ENCODE measurements at places on chromosomes 3 and 15. TPM values are rescaled to one million over a fixed set of nuclear protein-coding genes. Genes with fewer than 3 reads are reported as not detected.

- no peak for DNase-seq
Observed at GRCh38 chr3:28590860-28591259, 242.2 kb upstream of the AZI2 start.

CACNA1D gene
- 8.0 TPM for polyA plus RNA-seq

GRCh38 chr15:32803631-32804030 is 85.8 kb downstream of the GREM1 start:
- no peak for DNase-seq

DNA sequence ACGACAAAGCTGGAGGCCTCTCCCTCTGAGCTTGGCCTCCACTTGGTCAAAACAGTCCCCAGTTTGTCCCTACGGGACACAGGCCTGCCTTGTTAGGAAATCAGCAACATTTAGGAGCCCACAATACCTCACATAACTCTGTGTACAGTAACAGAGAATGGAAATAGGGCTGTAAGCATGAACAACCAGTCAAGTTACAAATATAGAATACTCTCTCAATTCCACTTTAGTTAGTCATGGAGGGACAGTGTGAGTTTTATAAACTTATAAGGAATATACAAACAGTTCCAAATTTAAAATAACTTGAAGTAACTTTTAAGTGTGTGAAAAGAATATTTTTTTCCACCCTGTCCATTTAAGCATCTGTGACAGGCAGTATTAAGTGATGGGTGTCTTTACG is 129.4 kb downstream of the PGPEP1L start:
- no peak for DNase-seq

GRCh38 chr15:88894348-88894818 is 961 bp downstream of the HAPLN3 start:
- DNase-seq, result peak; percentile 69

DNA sequence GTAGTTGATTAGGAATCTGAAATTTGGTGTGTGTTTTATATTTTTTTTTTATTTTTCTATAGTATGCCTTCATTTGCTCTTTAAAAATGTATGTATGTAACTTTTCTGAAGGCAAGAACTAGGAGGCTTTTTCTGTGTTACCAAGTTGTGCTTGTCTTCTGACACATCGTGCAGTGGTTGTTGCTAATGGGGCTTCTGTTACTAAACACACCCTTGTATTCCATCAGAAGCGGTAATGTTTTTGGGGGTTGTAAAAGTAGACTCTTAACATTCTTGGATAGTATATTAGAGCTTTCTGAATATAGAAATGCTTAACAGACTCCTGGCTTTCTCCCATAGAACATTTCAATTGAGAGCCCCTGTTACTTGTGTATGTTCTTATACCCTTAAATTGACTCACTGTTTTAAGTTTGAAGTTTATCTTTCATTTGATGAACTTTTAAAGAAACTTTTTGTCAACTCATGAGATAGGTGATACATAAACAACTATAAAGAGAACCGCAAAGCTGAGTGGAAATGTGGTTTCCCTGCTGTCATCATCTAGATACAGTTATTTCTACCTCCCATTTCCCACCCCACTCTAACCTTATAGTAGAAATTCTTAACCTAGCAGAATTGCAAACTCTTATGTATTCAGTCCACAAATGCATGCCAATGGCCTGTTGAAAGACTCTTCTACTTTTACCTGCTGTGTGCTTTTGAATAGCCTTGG is 2.5 kb downstream of the TIPARP start:
- DNase-seq, result no peak

- no peak for DNase-seq
Observed at GRCh38 chr3:177596816-177597271, 399.6 kb upstream of the TBL1XR1 start.

MEX3B gene
- polyA plus RNA-seq, result 55.3 TPM

ULK3 gene
- 27.0 TPM for polyA plus RNA-seq

GRCh38 chr3:64345371-64345770 is 120.1 kb upstream of the PRICKLE2 start:
- DNase-seq, result peak; percentile 45

GRCh38 chr3:9316881-9317361 is 45.9 kb upstream of the THUMPD3 start:
- peak; percentile 49 for DNase-seq

DNA sequence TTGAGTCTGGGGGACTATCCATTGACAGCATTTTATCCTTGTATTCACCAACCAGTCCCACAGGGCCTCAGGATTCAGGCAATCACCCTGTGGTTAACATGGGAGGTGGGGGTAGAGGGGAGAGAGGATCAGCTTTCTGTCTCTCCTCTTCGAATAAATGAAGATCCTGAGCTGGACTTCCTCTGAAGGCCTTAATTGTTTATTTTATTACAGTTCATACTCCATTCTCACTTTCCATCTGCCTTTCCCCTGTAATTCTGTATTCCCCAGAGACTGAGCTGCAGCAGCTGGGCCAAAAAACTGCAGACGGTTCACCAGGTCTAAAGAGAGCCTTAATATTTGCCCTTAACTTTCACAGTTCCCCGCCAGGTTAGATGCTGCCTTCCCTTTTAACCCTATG is 11.9 kb downstream of the TAGLN3 start:
- DNase-seq, result no peak

DNA sequence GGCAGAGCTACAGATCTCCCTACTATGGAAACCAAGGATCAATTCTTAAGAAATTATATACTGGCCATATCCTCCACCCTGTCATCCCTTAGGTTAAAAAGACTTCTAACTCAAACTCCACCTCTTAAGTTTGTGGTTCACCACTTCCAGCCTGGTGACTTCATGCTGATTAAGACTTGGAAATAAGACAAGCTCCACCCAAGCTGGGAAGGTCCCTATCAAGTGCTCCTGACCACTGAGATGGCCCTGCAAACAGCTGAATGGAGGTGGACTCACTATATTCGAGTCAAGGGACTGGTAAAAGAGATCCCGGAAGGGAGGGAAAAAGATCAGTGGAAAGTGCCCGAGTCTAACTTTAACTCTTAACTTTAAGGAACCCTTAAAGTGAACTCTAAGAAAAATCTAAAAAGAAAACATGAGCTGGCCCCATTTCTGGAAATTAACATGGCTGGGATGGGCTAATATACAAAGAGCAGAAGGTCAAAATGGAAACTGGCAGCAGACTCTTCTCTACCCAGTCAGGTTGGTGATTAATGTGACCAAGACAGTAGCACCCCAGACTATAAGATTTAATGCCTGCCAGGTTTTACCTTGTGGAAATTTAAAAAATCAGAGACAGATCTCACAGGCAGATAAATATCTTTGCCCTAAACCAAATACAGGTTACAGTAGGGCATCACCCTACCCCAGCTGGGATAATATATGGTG is 43.9 kb downstream of the PPCDC start:
- DNase-seq, result no peak

DNA sequence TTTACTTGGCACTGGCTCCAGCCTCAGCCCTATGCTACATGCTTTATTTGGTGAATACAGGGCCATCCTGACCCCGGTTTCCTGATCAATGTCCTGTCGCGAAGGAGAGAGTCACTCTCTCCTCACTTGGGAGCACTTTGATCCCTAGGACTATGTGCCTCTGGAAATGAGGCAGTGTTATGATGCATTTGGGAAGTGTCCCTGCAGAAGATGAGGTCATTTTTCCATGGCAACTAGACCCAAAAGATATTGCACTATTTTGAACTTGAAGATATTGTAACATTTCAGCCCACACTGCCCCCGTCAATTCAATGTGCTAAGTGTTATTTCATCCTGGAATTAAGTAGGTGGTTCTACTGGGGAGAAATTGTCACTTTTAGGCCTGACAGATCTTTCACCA is 68.0 kb downstream of the LRRK1 start:
- DNase-seq, result no peak

GRCh38 chr15:78372880-78373279 is 32.7 kb downstream of the CRABP1 start:
- DNase-seq, result no peak

RAB6B gene
- polyA plus RNA-seq, result 8.6 TPM

DNA sequence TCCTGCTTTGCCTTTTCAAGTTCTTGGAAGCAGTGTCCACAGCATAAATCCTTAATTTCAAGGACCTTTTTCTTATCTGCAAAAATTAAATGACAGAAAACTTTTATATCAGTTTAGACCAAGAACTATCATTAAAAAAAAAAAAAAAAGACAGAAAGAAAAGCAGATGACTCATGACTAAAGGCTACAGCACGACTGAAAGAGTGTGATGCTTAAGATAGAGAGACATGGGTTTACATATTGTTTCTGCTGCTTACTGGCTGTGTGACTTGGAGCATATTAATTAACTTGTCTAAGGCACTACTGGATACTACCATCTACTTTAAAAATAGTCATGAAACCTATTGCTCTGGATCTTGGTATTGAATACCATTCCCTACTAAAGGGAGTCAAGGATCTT is 62.3 kb downstream of the CEP152 start:
- DNase-seq, result no peak

LMLN gene
- polyA plus RNA-seq, result 23.0 TPM

GRCh38 chr3:57896031-57896430 is 112.2 kb upstream of the FLNB start:
- DNase-seq, result peak; percentile 83

- no peak for DNase-seq
Observed at GRCh38 chr3:116019254-116019763, 396.0 kb downstream of the GAP43 start.

All from testis (tissue), 5 donors.